CD4-positive, alpha-beta T cell treated with Interleukin-15 for 1 hour (primary cell): ENCODE measurements at places on chromosomes 6 and 20.

GRCh38 chr6:152270301-152270925 lies 366.7 kb downstream of the SYNE1 start:
- DNase-seq, result no peak

DNA sequence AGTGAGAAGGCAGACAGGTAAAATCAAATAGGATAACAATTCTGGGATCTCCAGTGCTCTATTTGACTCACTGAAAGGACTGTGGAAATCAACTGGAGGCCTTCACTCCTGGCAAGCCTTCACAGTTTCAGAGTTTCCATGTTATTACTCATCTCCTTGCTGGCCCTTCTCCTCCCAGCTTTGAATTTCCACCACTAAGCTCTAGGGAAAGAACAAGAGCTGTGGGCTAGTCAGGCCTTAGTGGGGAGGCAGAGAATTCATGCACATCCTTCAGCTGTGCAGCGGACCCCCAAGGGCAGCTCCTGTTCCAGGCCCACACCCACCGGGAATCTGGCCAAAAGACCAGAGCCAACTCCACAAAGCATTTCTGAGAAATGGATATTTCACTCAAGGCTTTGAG lies 26.0 kb downstream of the MYLIP start:
- no peak for DNase-seq

- no peak for DNase-seq
Observed at GRCh38 chr6:52243282-52243893, 912 bp downstream of the IL17F start.

DNA sequence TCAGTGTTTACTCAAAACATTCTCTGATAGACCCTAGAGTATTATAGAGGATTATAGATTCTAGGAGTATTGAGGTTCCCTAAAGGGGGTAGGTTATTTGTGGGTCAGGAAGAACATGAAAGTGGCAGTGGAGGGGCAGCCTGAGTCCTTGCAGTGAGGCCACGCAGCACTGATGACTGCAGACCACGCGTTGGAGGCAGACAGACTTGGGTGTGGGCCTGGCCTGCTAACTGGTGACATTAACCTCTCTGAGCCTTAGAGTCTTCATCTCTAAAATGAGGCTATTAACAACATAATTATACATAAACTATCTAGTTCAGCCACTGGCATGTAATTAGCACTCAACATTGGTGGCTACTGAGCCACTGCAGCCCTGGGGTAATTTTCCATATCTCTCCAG lies 16.1 kb downstream of the MTCL3 start:
- DNase-seq, result no peak

GRCh38 chr6:39054577-39055142 lies 6.1 kb downstream of the GLP1R start:
- no peak for DNase-seq

DNA sequence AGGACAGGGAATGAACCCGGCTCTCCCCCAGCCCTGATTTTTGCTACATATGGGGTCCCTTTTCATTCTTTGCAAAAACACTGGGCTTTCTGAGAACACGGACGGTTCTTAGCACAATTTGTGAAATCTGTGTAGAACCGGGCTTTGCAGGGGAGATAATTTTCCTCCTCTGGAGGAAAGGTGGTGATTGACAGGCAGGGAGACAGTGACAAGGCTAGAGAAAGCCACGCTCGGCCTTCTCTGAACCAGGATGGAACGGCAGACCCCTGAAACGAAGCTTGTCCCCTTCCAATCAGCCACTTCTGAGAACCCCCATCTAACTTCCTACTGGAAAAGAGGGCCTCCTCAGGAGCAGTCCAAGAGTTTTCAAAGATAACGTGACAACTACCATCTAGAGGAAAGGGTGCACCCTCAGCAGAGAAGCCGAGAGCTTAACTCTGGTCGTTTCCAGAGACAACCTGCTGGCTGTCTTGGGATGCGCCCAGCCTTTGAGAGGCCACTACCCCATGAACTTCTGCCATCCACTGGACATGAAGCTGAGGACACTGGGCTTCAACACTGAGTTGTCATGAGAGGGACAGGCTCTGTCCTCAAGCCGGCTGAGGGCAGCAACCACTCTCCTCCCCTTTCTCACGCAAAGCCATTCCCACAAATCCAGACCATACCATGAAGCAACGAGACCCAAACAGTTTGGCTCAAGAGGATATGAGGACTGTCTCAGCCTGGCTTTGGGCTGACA lies 28.8 kb upstream of the ZBP1 start:
- DNase-seq, result no peak

DNA sequence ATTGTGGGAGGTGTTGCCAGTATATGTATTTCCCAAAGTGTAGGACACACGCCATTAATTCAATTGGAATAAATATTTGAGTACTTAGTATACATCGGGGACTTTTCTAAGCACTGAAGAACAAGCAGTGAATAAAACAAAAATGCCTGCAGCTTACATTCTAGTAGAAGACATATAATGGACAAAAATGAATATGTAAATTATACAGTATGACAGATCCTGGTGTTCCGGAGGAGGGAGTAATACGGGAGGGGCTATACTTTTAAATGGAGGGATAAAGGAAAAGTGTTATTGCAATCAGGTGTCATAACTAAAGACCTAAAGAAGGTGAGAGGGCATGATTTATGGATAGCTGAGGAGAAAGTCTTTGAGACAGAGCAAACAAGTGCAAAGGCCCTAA lies 15.1 kb downstream of the UBE2V1 start:
- no peak for DNase-seq

GRCh38 chr20:57500962-57501361 lies 24.0 kb downstream of the CTCFL start:
- no peak for DNase-seq

DNA sequence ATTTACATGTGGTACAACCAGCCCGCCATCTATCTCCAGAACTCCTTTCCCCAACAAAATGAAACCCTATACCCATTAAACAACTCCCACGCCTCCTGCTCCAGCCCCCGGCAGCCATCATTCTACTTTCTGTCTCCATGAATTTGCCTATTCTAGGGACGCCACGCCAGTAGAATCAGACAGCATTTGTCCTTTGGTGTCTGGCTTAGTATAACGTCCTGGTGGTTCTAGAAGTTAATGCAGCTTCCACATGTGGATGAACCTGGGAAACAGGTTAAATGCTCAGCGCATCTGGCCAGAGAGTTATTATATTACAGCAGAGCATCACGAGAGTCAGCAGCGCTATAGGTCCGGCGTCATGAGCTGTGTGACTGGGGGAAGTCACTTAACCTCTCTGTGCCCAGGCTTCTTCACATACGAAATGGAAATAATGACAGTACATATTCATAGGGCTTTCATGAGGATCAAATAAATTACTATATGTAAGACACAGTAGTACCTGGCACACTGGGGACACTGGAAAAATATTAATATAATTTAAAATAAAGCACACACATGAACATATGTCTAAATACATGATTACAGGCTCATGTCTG lies 178.7 kb upstream of the TAB2 start:
- no peak for DNase-seq

GRCh38 chr20:48733296-48733790 lies 94.5 kb downstream of the PREX1 start:
- no peak for DNase-seq

- no peak for DNase-seq
Observed at GRCh38 chr6:40543776-40544175, 43.4 kb downstream of the LRFN2 start.

GRCh38 chr6:77371748-77372147 lies 91.5 kb downstream of the HTR1B start:
- no peak for DNase-seq

DNA sequence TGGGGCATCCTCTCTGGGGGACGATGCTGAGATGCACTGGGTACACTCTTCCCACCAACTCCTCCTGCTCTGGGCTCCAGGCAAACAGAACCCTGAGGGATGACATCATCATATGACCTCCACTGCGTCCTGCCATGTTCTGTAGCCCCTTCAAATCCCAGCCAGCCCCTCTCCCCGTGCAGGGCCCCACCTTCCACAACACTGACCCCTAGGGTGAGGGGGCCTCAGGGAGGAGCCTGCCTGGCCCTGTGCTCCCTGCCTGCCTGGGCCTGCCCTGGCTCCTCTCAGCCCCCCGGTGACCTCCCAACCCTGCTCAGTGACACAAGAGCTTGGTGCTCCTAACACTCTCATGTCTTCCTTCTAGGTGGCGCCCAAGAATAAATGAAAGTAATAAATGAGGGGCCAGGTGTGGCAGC lies 9.6 kb upstream of the SPDEF start:
- no peak for DNase-seq

- DNase-seq, result no peak
Observed at GRCh38 chr6:41621367-41621766, 16.9 kb upstream of the MDFI start.

DNA sequence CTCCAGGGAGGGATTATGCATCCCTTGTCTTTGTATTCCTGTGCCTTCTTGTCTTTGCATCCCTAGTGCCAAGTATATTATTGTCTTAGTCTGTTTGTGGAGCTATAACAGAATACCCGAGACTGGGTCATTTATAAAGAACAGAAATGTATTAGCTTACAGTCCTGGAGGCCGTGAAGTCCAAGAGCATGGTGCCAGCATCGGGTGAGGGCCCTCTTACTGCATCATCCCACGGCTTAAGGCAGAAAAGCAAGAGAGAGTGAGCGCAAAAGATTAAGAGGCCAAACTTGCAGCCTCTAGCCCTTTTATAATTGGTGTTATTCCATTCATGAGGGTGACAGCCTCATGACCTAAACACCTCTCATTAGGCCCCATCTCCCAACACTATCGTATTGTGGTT lies 8.4 kb upstream of the IGF2R start:
- no peak for DNase-seq

DNA sequence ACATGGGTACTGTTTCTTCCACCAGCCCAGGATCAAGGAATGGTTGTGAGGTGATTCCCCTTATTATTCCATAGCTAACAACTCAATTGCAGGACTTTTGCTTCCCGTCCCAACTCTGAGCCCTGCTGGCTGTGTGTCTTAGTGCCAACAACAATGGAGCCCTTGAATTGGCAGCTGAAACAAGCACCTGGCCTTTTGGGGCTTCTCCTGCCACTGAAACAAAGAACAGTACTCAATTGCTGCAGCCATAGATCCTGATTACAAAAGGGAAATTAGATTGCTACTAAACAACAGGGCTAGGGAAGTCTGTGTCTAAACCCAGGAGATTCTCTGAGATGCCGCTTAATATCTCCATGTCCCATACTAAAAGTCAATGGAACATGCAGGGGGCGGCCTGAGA lies 61.3 kb upstream of the CARMIL1 start:
- DNase-seq, result no peak

DNA sequence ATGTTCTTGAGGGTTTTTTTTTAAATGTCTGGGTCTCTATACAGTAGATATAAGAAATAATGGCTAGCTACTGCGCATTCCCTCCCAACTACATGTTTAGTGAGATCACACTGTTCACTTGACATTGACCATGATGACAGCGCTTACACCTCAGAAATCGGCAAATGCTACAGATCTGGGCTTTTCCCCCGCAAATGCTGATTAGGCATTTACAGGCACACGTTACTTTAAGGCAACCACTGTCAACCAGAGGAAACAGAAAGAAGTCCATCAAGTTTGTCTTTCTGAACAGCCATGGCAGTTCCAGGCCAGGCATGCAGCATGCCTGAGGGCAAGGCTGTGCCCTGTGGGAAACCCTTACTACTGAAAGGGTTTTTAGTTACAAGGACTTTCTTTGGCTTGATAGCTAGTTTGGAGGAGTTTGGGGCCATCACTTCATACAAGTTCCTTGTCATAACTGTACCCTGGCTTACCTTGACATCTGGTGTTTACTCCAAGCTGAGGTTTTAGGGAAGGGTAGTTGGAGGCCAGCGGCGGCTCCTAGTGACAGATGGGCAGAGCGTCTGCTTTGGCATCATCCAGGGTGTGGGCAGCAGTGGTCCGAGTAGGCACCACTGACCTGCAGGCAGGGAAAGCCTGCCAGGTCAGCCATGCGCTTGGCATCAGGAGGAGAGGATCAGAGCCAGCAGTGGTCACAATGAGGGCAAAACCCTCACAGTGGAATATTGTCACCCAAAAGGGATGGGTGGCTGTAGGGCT lies 43.0 kb downstream of the CFAP61 start:
- no peak for DNase-seq

DNA sequence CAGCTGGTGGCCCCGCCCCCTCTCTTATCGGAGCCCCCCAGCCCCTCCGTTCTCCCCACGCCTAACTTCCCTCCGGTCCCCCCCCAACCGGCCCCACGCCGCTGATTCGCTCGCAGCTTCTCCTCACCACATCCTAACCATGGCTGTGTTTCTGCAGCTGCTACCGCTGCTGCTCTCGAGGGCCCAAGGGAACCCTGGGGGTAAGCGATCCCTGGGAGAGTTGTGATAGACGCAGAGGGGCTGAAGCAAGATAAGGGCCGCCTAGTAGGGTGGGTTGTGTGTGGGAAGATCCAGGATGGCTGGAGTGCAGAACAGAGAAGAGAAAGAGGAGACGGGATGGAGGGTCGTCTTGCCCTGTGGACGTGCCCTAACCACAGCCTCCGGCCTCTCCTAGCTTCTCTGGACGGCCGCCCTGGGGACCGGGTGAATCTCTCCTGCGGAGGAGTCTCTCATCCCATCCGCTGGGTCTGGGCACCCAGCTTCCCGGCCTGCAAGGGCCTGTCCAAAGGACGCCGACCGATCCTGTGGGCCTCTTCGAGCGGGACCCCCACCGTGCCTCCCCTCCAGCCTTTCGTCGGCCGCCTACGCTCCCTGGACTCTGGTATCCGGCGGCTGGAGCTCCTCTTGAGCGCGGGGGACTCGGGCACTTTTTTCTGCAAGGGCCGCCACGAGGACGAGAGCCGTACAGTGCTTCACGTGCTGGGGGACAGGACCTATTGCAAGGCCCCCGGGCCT lies at the start of gene MPIG6B:
MPIG6B (plus strand) TSS at position 129 of the 735 bp plus-strand sequence; CDS start at position 140, 11 bp downstream.
- DNase-seq, result no peak

DNA sequence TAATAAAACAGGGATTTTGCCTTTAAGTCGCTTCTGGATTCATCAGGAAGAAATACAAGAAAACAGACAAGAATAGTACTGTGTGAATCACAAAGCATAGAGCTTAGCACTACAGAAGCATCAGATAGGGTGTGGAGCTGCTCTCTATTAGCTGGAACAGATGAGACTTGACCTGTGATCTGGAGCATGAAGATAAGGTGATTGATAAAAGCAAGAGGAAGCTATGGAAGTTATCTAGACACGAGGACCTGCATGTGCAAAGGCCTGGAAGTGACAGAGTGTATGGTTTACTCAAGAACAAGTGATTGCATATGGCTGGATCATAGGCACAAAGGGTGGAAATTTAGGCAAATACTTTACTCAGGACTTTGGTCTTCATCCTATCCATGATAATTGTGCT lies 112.9 kb upstream of the MLIP start:
- DNase-seq, result no peak

DNA sequence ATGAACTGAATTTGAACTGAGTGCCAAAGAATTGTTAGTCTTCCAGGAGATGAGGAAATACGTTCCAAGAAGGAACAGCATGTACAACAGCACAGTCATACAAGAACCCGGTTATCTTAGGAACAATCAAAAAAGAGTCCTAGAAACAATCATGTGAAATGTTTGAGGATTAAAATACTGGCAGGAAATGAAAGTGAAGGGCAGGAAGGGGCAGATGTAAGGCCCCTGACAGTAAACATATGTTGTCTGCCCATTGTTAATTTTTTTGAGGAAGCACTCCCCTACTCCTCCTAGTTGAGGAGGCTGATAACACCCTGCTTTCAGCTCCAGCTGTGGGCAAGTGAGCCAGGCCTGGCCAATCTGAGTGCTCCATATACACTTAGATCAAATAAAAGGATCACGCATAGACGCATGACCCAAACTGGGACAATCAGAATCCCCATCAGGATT lies 220.9 kb downstream of the HACE1 start:
- no peak for DNase-seq
